ENCODE measurements at places on chromosomes 12 and 14.

- DNase-seq, result no peak
These were observed 29.7 kb downstream of the SFSWAP start for GRCh38 chr12:131740626-131741025.

DNA sequence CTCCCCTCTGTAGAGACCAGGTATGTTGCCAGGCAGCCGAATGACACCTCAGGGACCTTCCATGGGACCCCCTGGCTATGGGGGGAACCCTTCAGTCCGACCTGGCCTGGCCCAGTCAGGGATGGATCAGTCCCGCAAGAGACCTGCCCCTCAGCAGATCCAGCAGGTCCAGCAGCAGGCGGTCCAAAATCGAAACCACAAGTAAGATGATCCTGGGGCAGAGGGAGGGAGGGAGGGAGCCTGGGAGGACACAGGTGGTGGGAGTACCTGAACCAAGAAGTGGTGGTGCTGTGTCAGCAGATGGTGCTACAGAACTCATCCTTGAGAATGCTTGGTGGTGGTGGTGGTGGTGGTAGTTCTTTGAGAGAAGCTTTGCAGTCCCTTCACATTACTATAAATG, 1.0 kb downstream of the SMARCD1 start:
- DNase-seq, result no peak

GRCh38 chr12:120223458-120224303, 22.8 kb upstream of the RPLP0 start:
- DNase-seq, result no peak

DNA sequence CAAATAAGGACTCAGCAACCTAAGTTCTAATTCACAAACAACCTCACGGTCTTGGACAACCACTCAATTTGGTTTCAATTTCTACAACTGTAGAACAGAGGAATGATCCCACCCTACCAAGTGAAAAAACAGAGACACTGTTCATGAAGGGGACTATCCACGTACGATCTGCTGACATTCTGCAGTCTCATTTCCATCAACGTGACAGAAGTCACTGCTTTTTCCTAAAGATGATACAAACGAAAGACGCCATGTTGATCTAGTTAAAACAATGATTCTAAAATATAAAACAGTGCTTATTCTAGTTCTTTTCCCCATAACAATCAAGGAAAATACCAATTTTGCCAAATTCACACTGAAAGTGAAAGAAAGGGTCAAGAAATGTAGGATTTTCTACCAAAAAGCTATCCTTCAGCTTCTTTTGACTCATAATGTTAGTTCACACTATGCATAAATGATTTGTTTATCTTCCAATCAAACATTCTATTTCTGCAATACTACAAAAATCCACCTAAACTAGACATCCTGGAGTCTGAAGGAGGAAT, 38.1 kb downstream of the CORO1C start:
- no peak for DNase-seq

DNA sequence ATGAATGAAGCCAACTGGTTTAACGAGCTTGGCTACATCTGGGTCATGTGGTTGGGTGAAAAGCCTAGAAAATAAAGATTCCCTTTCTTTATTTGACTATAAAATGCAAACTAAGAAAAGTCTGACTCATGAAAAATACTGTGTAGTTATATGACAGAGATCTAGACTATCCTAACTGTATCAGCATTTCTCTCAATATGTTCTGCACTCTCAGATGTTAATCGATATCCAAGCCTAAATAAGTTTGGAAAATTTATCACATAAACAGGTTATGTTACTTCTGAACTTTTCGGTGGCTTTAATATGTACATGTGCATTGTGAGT, 133.1 kb downstream of the DAAM1 start:
- DNase-seq, result no peak

DNA sequence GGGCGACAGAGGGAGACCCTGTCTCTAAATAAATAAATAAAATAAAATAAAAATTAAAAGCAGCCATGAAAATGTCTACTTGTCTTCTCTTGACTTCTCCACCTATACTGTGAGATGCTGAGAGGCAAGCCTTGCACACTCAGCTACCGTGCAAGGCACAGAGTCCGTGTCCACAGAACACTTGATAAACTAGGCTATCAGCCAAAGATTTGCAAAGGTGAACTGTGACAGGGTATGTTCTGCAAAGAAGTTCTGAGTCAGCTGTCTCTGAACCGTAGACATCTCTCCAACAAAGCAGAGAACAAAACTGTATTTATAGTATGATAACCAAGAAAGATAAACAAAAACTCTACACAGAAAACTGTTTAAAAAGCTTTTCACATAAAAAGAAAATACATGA, 35.5 kb downstream of the STXBP6 start:
- DNase-seq, result no peak

- no peak for DNase-seq
These were observed 3.5 kb downstream of the RFX4 start for GRCh38 chr12:106586278-106586802.

GRCh38 chr12:115481141-115481540, 796.4 kb downstream of the MED13L start:
- DNase-seq, result no peak

GRCh38 chr12:52311285-52311648, 9.9 kb downstream of the KRT83 start:
- DNase-seq, result no peak

DNA sequence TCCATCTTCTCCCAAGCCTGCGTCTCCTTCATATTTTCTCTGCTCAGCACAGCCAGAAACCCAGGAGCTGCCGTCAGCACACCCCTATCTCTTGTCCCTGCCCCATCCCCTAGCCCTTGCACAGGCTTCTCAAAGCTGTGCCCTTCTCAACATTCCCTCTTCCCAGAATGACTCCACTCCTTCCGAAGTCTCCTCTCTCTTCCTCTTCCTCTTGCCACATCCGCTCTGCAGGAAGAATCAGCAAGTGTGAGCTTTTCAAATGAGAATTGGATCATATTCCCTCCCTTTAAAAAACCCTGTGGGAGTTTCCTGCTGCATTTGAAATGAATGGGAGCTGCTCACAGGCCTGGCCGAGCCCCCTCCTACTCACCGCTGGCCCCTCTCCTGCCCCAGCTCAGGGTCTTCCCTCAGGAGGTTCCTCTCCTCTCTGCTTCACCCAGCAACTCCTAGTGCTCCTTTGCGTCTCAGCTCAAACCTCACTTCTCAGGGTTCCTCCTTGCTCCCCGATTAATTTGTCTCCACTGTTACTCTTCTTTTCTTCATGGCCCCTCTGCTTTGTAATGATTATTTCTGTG, 528.5 kb upstream of the CCDC196 start:
- no peak for DNase-seq

DNA sequence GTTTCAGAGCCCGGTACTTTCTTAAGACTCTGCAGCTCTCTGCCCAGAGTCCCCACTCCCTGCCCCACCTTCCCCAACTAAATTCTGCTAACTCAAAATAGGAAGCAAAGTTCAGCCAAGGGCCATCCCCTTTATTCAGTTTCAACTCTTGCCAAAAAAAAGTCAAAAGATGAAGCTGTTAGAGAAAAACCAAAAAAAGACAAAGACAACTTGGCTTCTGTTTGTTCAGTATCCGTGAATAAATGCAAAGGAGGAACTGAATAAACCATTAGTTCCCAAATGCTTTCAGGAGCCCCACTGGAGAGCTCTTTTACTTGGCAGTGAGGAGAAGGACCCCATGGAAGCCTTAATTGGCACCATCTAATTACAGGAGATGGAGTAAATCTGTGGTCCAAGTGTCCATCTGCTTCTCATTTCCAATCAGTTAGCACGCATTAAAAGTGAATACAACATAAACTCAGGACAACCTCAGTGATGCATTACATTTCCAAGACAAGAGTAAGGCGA, 155.4 kb upstream of the GZMB start:
- DNase-seq, result no peak

DNA sequence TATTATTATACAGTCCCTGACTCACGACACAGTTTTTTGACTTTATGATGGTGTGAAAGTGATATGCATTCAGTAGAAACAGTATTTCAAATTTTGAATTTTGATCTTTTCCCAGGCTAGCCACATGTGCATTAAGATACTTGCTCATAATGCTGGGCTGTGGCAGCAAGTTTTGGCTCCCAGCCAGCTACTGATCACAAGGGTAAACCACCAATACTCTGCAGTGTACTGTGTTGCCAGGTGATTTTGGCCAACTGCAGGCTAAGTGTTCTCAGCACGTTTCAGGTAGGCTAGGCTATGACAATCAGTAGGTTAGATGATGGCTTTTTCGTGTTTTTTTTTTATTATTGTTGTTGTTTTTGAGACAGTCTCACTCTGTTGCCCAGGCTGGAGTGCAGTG, 69.4 kb upstream of the ACTN1 start:
- DNase-seq, result no peak

DNA sequence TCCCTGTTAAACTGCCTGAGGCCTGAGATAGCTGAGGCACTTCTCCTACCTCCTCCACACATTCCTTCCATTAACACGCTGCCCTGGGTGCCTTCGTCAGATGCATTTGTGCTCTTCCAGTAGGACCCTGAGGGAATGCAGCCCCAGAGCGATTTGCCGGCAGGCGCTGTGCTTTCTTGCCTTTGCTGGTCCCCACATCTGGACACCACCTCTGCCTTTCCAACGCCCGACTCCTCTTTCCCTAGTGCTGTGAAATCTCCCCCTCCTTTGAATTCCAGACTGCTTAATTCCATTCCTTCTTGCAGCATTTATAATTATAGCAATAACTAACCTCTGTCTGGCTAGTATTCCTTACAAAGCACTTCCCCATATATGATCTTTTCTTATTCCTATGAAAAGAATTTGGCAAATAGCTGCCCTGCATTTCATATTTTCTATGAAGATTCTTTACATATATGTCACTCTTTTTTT, 88.4 kb downstream of the C12orf75 start:
- DNase-seq, result no peak

DNA sequence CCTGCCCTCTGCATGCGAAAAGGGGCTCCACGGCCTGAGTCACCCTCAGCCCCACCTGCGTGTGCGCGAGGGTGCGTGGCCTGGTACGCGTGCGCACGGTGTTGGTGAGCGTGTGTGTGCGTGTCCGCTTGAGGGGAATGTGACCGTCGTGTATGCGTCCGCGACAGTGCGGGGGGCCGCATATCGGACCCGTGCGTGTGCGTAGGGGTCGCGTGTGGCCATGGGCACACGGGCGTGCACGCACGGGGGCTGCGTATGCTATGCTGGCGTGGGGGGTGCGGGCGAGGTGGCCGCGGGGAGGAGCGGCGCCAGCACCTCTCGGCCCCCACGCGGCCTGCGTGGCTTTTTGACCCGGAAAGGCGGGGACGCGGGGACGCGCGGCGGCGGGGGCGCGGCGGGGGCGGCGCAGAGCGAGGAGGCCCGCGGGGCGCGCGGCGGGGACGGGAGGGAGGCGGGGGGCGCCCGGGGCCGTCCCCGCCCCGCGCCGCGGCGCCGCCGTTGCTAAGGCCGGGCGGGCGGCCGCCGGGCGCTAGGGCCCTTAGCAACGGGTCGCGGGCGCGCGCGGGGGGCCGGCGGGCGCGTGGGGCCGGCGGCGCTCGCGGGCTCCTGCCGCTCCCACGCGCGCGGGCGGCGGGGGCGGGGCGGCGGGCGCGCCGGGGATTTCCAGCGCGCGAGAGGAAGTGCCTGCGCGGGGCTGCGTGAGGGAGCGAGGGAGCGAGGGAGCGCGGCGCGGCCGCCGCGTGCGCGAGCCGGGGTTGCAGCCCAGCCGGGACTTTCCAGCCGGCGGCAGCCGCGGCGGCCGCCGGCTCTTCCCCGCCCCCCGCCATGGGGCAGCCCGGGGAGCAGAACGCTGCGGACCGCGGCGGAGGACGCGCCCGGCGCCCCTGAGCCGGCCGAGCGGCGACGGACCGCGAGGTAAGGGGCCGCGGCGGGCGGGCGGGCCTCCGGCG, at the start of gene TRAF3:
Gene TRAF3 (plus strand): TSS at position 689 of the 950 bp plus-strand sequence. CDS start 92,753 bp downstream, outside the sequence.
- no peak for DNase-seq
